NCI-H1092 (cell line): ENCODE measurements at places on chromosomes 3 and 15.

DNA sequence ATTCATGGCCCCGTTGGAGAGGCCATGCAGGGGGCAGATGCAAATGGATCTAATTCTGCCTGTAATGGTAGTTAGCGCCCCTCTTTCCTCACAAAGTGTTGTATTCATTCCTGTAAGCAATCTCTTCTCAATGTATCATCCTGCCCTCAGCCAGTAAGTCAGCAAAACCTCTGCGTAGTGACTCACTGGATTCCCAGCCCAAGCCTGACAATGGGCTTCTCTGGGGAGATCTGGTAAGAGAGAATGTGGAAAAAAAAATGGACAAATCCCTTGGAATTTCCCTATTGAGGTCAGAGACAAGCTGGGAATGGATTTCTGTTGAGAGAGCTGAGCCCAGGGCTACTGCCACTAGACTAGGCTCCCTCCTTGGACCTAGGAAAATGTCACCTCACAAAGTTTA lies 25.4 kb downstream of the ADPGK start:
- DNase-seq = no peak

GRCh38 chr3:171251835-171252234 lies 208.4 kb downstream of the TNIK start:
- DNase-seq = no peak

GRCh38 chr3:38645076-38645475 lies 4.4 kb downstream of the SCN5A start:
- DNase-seq = no peak

GRCh38 chr3:60760145-60760544 lies 491.1 kb downstream of the FHIT start:
- DNase-seq = no peak

GRCh38 chr3:41933154-41933676 lies 28.7 kb downstream of the ULK4 start:
- no peak for DNase-seq

GRCh38 chr15:63487076-63487757 lies 17.2 kb upstream of the USP3 start:
- DNase-seq = peak; percentile 19

- no peak for DNase-seq
These were observed 111.3 kb upstream of the ARRDC4 start for GRCh38 chr15:97849183-97849582.

GRCh38 chr15:57752436-57752835 lies 45.9 kb downstream of the POLR2M start:
- DNase-seq = no peak

DNA sequence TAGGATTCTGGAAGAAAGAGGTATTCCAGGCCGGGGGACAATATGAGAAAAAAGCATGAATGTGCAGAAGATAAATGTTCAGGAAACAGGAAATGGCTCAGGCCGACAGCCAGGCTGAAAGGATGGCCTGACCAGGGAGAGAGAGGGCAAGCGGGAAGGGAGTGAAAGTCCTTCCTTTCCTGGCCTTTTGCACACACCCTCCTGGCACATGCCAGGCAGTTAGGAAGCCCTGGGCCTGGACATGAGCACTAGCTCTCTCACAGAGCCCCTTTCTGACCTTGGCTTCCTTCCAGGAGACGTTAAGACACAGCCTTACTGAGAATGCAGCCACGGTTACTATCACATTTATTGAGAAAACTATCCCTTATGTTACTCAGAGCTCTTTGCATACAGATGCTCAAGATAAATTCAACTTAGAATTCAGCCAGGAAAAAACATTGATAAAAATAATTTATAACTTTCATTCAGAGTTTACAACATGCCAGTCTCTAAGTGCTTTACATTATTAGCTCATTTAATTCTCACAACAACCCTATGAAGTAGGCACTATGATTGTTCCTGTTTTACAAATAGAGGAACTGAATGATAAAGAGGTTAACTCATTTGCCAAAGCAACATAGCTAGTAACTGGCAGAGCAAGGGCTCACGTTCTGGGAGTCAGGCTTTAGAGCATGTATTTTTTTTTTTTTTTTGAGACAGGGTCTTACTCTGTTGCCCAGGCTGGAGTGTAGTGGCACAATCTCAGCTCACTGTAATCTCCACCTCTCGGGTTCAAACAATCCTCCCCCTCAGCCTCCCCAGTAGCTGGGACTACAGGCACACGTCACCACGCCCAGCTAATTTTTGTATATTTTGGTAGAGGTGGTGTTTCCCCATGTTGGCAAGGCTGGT lies 39.4 kb upstream of the SMAD3 start:
- DNase-seq = no peak

GRCh38 chr3:192212335-192212734 lies 515.0 kb downstream of the FGF12 start:
- no peak for DNase-seq

- no peak for DNase-seq
These were observed 16.1 kb downstream of the CPOX start for GRCh38 chr3:98577178-98577895.

DNA sequence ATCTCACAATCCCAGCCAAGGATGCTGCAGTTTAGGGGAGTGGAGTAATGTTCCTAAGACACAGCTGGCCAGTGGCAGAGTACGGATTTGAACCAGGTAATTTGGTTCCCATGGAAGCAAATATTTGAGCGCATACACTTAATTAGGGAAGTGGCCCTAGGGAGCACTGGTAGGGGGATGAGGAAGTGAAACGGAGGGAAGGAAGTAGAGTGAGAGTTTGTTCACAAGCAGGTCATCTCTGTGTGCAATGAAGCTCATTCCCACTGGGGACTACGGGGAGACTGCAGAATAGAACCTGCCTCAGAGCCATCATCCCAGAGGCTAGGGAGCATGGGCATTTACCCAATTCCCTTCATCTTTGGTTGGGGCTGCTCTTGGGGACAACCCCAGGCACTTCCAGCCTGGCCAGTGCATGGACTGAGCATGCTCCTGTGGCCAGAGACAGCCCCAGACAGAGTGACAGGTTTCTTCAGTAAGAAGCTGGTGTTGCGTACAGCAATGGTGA lies 317.2 kb upstream of the PROK2 start:
- DNase-seq = no peak

GRCh38 chr3:127768346-127769008 lies 53.8 kb downstream of the MGLL start:
- DNase-seq = no peak

DNA sequence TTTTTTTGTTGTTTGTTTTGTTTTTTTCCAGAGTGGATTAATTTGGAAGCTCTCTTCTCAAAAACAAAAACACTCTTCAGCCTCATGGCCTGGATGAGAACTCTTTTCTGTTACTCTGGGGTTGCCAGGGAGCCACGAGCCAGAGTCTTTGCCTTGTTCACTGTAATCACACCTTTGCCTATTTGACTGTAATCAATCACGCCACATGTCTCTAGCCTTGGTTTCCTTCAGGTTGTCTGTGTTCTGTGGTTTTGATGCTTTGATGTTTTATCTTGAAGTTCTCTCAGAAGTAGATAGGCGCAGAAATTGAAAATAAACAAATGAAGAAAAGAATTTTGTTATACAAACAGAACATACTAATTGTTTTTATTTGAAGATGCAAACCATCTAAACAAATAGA lies 62.3 kb upstream of the IGF1R start:
- DNase-seq = no peak

- no peak for DNase-seq
These were observed 203.8 kb downstream of the UACA start for GRCh38 chr15:70559265-70560239.

GRCh38 chr3:28326458-28326926 lies 22.0 kb upstream of the ZCWPW2 start:
- no peak for DNase-seq

DNA sequence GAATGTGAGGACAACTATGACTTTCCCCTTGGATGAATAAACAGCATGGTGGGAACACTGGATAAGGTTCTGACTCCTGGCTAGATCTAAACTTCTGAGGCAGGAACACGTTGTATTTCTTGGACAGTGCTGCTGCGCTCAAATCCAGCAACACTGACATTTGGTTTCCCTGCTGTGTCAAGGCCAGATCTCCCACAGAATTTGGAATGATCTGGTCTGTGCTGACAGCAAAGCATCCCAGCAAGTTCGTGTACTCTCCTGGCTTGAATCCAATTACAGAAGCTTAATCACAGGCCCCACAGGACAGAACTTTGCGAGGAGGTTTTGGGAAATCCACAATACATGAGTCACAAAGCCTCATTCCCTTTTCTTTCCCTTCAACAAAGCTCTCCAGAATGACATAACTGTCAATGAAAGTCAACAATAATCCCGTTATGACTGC lies 92.5 kb downstream of the ADAMTS9 start:
- no peak for DNase-seq

GRCh38 chr3:42507252-42507651 lies 4.8 kb downstream of the VIPR1 start:
- no peak for DNase-seq

GRCh38 chr15:38069511-38070011 lies 135.1 kb downstream of the TMCO5A start:
- no peak for DNase-seq

GRCh38 chr3:155285936-155286335 lies 7.5 kb downstream of the STRIT1 start:
- no peak for DNase-seq

GRCh38 chr3:105538483-105538882 lies 171.8 kb downstream of the ALCAM start:
- DNase-seq = no peak

DNA sequence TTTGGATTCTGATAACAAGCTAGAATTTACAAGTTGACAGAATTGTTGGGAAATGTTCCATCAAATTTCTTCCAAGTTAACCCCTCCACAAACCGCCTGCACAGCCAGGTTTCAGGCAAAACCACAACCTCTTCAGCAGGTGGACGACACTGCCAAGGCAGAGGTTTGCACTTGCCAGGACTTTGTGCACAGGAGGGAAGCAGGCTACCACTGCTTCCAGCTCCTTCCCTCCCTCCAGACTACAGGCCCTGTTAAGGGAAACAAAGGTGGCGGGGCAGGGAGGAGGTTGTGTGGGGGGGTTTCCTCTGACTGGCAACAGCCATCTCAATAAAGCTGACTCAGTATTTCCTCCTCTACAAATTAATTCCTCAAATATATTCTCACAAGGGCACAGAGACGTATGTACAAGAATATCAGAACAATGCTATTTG lies 42.2 kb downstream of the TBC1D2B start:
- DNase-seq = no peak

DNA sequence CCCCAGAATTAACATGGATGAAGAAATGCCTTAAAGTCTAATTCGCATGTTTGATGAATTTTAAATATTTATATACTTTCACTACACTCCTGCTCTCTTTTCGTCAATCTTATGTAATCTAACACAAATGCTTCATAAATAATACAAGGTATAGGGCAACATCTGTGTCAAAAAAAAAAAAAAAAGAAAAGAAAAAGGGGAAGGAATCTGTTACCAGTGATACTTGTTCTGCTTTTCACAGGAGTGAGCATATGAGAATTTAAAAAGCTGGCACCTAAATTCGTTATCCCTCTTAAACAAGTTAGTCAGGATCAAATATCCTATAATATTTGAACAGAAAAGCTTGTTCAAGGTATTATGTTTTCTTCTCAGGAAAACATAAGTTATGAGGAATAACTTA lies 243.8 kb downstream of the KCNH8 start:
- DNase-seq = no peak

DNA sequence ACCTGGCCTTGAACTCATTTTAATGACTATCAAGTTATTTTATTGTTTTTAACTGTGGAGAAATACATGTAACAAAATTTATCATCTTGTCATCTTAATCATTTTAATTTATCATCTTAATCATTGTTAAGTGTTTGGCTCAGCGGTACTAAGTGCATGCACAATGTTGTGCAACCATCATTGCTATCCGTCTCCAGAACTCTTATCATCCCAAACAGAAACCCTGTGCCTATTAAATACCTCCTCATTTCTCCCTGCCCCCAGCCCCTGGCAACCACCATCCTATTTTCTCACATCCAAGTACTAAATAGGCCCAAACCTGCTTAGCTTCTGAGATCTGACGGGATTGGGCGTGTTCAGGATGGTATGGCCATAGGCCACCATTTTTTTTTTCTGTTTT lies 51.5 kb upstream of the UBP1 start:
- DNase-seq = no peak

- DNase-seq = no peak
These were observed 15.6 kb downstream of the KAT2B start for GRCh38 chr3:20055842-20056241.

DNA sequence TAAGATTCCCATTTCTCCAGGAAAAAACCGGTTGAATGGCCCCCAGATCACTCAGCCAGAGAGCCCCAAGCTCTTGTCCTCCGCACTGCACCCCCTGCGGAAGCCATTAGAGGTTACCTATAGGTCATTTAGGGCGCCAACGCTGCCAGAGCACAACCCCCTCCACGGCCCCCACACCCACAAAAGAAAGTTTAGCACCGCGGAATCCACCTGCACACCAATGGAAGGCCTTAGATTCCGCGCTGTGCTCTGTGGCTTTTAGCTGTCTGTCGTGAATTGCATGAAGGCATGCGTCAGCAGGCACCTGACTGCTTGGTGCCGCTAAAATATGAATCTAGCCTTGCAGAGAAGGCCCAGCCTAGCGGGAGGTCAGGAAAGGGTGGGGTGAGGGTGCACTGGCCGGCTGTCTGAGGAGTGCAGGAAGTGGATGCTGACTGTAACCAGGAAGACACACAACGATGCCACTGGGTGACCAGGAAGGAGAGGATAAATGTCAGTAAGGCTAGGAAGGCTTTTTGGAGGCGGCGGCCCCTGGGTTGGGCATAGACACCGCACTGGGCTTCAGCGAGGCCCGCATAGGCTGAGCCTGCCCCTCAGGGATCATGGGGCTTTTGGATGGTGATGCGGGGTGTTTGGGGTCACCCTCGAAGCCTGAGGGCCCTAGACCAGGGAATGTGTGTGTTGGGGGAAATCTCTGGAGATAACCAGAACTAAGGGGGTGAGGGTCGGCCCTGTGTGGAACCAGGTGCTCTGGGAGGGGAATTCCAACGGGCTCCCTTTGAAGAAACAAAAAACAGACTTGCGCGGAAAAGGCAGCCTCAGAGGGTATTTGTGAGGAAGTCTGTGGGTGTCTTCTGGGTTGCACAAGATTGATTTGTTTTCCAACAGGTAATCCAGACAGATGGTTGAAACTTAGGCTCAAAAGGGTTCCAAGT lies 976 bp upstream of the NUP210 start:
- DNase-seq = no peak

DNA sequence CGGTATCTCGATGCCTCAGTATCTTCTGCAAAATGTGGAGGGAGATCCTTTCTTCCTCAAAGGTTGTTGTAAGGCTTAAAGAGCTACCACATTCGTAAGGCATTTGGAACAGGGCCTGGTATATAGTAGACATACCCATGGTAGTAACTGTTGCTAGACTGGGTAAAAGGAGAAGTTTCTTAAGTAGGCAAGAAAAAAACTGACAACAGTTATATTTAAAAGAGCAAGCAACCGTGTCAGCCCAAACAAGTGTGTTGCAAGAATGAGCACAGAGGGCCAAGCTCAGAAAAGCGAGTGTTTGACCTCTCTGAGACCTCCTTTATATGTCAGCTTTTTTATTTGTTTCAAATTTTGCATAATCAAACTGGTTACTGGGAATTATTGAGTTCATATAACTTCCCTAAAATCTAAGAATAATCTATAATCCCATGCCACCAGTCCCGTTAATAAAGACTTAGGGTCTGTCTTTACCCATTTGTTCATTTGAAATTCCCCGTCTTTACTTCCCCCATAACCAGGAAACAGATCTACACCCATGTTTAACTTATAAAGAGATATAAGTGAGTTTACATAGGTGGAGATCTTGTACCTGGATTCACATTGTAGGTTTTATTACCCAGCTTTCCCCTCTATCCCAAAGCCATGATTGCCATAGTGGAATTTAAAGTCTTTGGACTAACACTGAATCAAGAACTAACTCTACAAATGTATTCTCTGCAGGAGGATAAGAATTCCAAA lies 7.3 kb downstream of the B3GNT5 start:
- no peak for DNase-seq
